ENCODE measurements at places on chromosomes 4 and X. TPM values are rescaled to one million over a fixed set of nuclear protein-coding genes. Genes with fewer than 3 reads are reported as not detected.

- no peak overlapping the region for H3K27ac ChIP-seq
- no peak for DNase-seq
- no peaks in the 10 kb centered on the region for H3K27me3 ChIP-seq
- H3K4me1 ChIP-seq: no peaks in the 10 kb centered on the region
- H3K36me3 ChIP-seq: no peaks in the 10 kb centered on the region
Observed at GRCh38 chr4:152727784-152728183, 48.0 kb upstream of the TMEM154 start.

- no peaks in the 10 kb centered on the region for H3K4me1 ChIP-seq
- no peak overlapping the region for H3K27ac ChIP-seq
- H3K36me3 ChIP-seq: no peaks in the 10 kb centered on the region
- no peak overlapping the region for H3K4me3 ChIP-seq
- no peak for DNase-seq
- no peaks in the 10 kb centered on the region for H3K27me3 ChIP-seq
Observed at GRCh38 chr4:55964046-55964445, 15.3 kb downstream of the CEP135 start.

DNA sequence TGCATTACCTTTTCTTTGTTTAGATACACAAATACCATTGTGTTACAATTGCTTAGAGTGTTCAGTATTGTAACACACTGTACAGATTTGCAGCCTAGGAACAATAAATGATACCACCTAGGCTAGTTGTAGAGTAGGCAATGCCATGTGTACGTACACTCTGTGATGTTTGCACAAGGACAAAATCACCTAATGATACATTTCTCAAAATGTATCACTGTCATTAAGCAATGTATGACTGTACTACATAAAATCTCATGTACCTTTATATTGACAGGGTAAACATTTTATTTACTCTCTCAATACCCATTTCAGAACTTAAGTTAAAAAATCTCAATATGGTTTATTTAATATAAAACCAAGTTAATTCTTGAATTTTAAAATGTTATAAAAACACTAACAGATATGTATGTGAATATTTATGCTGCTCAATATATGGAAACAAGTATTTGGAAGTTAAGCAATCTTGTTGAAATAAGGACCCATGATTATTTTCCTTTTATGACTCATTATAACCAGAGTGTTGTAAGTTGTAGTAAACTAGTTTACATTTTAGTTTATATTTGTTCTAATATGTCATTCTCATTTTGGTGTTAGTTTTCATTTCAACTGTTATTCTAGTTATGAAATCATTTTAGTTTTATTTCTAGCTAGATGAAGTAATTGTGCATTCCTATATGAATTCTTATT, 409.2 kb downstream of the TLL1 start:
- no peak for DNase-seq
- H3K4me3 ChIP-seq: no peak overlapping the region
- no peaks in the 10 kb centered on the region for H3K4me1 ChIP-seq
- H3K36me3 ChIP-seq: no peaks in the 10 kb centered on the region
- H3K27ac ChIP-seq: no peak overlapping the region

The STOX2 gene
- total RNA-seq: 4.9 TPM

DNA sequence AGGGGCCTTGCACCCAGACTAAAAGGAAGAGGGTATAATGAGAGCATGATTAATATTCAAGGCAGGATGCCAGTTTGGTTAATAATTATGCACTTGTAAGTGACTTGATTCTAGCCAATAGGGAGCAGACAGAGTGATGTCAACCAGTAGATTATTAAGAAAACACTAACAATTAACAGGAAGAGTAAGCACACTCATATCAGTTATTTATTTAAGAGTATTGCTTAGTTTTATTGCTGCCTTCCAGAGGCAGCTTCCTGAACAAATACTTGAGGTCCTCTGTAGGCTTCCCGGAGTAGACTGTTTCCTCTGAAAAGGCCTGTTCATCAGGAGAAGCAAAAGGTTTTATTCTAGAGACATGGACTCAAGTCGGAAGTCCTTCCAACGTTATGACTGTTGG, 129.1 kb upstream of the AFF2 start:
- no peaks in the 10 kb centered on the region for H3K36me3 ChIP-seq
- no peaks in the 10 kb centered on the region for H3K4me1 ChIP-seq
- no peak overlapping the region for H3K4me3 ChIP-seq
- H3K27ac ChIP-seq: no peak overlapping the region
- H3K27me3 ChIP-seq: no peaks in the 10 kb centered on the region
- DNase-seq: no peak

Data from ovary (tissue), 10 donors.